ENCODE measurements at places on chromosomes 1 and 21.
A peak's percentile ranks its signal among the peaks of the same experiment; 100 is the strongest.

DNA sequence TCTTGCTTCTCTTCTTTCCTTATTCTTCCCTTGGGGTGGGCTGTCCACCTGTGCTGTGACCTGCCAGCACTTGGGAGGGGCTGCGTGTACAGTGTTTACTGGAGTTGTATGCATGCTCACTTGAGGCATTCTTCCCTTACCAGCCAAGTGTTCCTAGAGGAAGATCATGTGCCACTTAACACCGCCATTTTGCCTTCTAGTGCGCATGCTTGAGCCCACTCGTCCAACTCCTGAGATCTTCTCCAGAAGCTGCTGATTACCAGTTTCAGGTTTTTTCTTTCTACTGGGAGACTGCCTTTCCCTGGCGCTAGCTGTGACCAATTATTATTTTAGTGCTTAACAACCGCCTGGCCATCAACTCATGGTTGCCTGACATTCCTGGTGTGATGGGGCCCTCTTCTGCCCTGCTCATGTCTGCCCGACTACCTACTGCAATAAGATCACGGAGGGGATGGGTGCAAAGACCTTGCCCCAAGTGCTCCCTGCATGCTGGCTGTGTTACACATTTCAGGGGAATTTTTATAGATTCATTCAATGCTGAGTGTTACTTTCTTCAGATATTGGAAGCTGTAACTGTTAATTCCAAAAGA lies 74.2 kb upstream of the B3GALT5 start:
- H3K27me3 ChIP-seq, result peaks cover 2% of the 10 kb centered on the region
- no peaks in the 10 kb centered on the region for H3K4me1 ChIP-seq
- DNase-seq, result no peak
- H3K4me3 ChIP-seq, result no peak overlapping the region

DNA sequence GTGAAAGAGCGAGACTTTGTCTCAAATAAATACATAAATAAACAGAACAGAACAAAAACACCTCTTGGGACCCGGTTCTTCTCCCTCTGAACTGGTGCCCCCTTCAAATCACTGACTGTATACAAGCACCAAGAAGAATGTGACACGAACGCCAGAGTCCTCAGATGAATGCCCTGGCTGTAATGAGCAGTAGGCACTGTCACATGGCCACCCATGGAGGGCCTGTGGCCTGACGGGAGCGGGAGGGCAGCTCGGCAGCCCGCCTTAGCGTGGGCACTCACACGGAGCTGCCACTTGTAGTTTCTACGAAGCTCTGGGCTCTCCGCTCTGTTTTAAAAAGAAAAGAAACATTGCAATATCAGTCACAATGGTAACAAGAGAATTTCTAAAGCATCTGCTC lies 146.0 kb downstream of the PEX14 start:
- peaks cover 43% of the 10 kb centered on the region for H3K36me3 ChIP-seq
- no peak for DNase-seq
- H3K27ac ChIP-seq, result no peak overlapping the region

- DNase-seq, result no peak
- no peak overlapping the region for H3K4me3 ChIP-seq
- H3K27me3 ChIP-seq, result no peaks in the 10 kb centered on the region
- H3K36me3 ChIP-seq, result no peaks in the 10 kb centered on the region
- H3K27ac ChIP-seq, result no peak overlapping the region
Observed at GRCh38 chr1:203506858-203507626, 13.1 kb downstream of the OPTC start.

- no peak overlapping the region for H3K4me3 ChIP-seq
- DNase-seq, result peak; percentile 10
- no peak overlapping the region for H3K27ac ChIP-seq
- H3K27me3 ChIP-seq, result peaks cover 9% of the 10 kb centered on the region
- no peaks in the 10 kb centered on the region for H3K4me1 ChIP-seq
Observed at GRCh38 chr1:182069028-182069466, 7.5 kb upstream of the ZNF648 start.

- H3K36me3 ChIP-seq, result no peaks in the 10 kb centered on the region
- no peak overlapping the region for H3K27ac ChIP-seq
- no peak for DNase-seq
- peaks cover 5% of the 10 kb centered on the region for H3K4me1 ChIP-seq
- no peaks in the 10 kb centered on the region for H3K27me3 ChIP-seq
Observed at GRCh38 chr1:242187816-242188215, 188.9 kb upstream of the MAP1LC3C start.

DNA sequence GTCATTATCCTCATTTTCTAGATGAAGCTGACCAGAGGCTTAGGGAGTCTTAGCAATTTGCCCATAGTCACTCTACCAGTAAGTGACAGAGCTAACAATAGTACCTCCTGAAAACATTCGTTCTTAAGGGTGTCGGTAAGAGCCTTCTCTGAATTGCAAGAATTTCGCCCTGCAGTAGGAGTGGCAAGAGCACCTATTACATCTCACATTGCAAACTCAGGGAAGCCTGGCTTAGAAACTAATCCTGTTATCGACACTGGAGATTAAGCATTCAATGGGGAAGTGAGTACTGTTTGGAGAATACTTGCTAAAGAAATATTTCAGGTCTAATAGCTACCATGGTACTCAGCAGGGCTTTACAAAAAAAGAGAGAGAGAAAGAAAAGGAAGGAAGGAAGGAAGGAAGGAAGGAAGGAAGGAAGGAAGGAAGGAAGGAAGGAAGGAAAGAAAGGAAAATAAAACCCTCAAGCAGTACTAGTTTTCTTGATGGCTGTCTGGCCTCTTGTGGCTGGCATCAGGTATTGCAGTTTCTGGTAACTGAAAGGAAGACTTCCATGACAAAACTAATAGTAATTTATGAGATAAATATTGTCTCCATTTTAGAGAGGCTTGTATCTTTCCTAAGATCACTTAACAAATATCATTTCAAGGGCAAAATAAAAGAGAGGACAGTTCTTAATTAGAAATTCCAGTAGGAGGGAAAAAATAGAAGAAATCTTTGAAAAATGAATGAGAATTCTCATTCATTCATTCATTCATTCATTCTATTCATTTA lies 10.4 kb downstream of the C1orf226 start:
- no peak overlapping the region for H3K27ac ChIP-seq
- H3K27me3 ChIP-seq, result no peaks in the 10 kb centered on the region
- no peaks in the 10 kb centered on the region for H3K36me3 ChIP-seq
- peak; percentile 30 for DNase-seq
- H3K4me1 ChIP-seq, result peaks cover 7% of the 10 kb centered on the region

- peak overlapping the region; percentile 95 for H3K27ac ChIP-seq
- H3K27me3 ChIP-seq, result no peaks in the 10 kb centered on the region
- peaks cover 43% of the 10 kb centered on the region for H3K4me1 ChIP-seq
- no peak for DNase-seq
- peaks cover 4% of the 10 kb centered on the region for H3K36me3 ChIP-seq
Observed at GRCh38 chr21:39314143-39315027, 953 bp upstream of the BRWD1 start.

DNA sequence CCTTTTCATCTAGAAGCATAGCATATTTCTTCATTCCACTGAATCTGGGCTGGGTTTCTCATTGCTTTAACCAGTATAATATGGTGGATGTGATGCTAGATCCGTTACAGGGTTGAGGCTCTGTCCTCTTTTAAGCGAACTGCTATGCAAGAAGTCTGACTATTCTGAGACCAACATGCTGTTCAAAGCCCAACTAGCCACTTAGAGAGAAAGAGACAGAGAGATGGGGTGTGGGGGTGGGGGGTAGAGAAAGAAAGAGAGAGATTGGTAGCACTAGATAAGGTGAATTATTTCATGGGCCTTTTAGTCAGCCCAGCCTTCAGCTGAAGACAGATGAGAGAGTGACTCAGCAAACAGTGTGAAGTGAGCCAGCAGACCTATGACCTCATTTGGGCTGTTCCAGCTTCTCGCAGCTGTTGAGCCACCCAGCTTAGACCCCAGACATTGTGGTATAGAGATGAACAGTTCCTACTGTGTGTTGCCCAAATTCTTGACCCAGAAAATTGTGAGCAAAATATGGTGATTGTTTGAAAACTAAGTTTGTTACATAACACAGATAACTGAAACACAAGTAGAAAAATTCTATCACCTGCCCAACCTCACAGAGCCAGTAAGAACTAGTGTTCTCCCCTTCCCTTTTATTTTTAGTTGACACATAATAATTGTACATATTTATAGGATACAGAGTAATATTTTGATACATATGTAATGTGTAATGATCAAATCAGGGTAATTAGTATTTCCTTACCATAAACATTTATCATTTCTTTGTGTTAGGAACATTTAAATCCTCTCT lies 40.7 kb upstream of the PRKACB start:
- no peak overlapping the region for H3K4me3 ChIP-seq
- no peaks in the 10 kb centered on the region for H3K36me3 ChIP-seq
- no peak overlapping the region for H3K27ac ChIP-seq
- peak; percentile 60 for DNase-seq
- H3K4me1 ChIP-seq, result no peaks in the 10 kb centered on the region

GRCh38 chr1:5847013-5847659 lies 145.1 kb downstream of the NPHP4 start:
- H3K4me3 ChIP-seq, result no peak overlapping the region
- H3K36me3 ChIP-seq, result no peaks in the 10 kb centered on the region
- H3K27me3 ChIP-seq, result no peaks in the 10 kb centered on the region
- no peaks in the 10 kb centered on the region for H3K4me1 ChIP-seq
- no peak overlapping the region for H3K27ac ChIP-seq
- no peak for DNase-seq

DNA sequence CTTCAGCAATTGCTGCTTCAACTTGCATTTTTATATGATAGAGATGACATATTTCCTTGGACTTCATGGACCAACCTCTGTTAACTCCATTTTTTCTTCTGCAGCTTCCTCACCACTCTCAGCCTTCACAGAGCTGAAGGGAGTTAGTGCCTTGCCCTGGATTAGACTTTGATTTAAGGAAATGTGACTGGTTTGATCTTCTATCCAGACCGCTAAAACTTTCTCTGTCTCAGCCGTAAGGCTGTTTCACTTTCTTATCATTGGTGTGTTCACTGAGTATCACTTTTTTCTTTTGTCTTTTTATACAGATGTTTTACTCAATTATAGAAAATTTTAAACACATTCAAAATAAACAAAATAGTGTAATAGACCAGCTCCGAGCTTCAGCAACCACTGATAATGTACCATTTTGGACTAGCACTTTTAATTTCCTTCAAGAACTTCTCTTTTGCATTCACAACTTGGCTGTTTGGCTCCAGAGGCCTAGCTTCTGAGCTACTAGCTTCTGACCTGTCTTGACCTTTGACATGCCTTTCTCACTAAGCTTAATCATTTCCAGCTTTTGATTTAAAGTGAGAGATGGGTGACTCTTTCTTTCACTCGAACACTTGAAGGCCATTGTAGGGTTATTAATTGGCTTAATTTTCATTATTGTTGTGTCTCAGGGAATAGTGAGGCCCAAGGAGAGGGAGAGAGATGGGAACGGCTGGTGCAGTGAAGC lies 9.3 kb downstream of the NEK7 start:
- no peak for DNase-seq
- H3K27ac ChIP-seq, result no peak overlapping the region
- peaks cover 21% of the 10 kb centered on the region for H3K4me1 ChIP-seq
- H3K27me3 ChIP-seq, result no peaks in the 10 kb centered on the region
